ENCODE measurements at places on chromosomes 2 and 18. TPM values are rescaled to one million over a fixed set of nuclear protein-coding genes. Genes with fewer than 3 reads are reported as not detected.
A peak's percentile ranks its signal among the peaks of the same experiment; 100 is the strongest.

GRCh38 chr2:184646177-184646576 lies 47.8 kb downstream of the ZNF804A start:
- no peak for DNase-seq

DNA sequence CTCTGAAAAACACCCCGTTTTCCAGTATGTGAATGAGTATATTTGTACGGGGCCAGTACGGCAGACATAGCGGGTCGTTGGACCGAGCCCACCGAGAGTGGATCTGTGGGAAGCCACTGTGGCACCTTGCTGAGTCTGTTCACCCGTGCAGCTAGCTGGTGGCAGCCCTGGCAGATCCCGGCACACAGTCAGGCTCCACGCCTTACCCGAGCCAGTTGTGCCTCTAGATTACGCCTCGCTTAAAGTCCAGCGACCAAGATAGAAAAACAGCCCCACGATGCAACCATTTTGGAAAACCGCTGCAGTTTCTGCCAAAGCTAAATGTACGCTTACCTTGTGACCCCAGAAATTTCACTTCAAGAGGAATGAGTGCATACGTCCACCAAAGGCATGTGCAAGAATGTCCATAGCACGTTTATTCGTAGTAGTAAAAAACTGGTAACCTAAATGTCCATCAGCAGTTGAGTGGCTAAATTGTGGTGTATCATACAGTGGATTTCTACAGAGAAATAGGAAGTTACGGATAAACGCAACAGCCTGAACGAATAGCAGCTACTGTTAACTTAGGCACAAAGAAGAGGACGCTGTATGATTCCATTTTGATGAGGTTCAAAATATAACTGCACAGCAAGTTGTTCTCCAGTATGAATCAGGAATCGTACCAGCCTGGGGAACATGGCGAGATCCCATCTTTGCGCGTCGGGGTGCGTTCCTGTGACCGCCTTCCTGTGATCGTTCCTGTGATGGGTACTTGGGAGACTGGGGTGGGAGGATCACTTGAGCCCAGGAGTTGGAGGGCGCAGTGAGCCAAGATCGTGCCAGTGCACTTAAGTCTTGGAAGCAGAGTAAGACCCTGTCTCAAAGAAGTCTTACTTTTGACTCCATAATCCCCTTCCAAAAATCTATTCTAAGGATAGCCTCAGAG lies 688 bp upstream of the WDR33 start:
- peak; percentile 55 for DNase-seq

GRCh38 chr2:142974288-142975024 lies 97.0 kb downstream of the KYNU start:
- DNase-seq: no peak

- no peak for DNase-seq
Observed at GRCh38 chr2:106085181-106085940, 108.7 kb downstream of the UXS1 start.

DNA sequence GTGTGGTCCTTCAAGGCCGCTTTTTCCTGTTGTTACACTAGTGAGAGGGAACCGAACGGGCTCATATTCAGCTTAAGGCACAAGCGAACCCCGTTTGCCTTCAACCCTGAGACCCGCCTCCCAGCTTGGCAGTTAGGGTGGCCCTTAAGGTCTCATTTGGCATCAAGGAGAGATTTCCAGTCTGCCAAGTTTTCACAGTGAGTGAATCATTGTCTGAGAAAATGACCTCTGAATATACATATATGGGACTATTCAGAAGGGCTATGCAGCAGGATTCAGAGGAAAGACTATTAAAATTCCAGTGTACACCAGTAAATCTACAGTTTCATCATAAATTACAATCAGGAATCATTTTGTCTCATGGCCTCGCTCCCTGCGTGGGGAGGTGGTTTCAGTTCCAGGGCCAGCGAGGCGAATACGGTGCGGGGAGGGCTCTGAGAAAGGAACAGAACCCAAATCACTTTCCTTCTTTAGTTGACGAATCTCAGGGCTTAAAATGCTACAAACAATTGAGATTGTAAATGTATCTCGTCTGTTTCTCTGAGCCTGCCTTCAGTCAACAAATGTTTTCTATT lies 231.4 kb downstream of the FAM210A start:
- DNase-seq: peak; percentile 51

DNA sequence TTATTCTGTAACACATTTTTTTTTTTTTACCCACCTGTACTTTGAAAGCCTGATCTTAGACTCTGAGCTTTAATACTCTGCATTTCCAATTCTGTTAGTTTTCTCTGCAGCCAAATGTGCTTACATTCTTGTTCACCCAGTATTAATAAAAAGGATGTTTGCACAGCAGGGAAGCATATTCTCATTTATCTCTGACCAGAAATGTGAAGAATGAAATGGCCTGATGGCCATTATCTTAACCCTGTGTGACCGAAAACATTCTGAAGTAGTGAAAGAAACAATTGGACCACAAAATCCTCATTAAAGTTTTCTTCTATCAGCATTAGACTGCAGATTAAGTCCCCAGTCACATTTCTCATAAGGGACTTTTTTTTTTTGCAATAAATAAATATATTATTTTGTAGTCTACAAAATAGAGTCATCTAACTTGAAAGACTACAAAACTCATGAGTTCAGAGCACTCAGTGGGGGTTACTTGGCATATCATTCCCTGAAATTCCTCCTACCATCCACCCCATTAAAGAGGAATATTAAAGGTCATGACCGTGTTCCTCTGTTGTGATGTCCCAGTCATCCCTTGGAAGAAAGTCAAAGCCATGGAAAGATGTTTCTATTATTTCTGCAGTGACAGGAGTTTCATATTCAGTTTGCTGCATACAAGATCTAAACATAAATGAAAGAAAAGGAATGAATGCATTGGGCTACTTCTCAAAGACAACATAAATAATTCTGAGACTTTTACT lies 364.4 kb downstream of the RND3 start:
- DNase-seq: no peak

DNA sequence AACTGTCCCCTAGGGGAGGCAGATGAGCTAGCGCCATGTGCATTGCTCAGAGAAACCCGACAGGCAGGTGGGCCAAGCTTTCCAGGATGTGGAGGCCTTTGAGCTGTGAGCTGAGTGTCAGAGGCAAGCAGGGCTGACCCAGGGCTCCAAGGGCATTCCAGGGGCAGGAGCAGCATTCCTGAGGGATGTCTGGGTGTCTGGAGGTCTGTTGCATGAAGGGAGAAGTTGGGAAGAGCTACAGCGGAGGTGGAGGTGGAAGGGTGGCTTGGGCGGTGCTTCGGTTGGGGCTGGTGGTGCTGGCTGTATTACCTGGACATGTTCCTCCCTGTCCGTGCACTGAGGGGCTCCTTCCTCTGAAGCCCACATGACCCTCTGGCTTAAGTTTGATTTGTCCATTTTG lies 102.8 kb downstream of the RNF144A start:
- no peak for DNase-seq

DNA sequence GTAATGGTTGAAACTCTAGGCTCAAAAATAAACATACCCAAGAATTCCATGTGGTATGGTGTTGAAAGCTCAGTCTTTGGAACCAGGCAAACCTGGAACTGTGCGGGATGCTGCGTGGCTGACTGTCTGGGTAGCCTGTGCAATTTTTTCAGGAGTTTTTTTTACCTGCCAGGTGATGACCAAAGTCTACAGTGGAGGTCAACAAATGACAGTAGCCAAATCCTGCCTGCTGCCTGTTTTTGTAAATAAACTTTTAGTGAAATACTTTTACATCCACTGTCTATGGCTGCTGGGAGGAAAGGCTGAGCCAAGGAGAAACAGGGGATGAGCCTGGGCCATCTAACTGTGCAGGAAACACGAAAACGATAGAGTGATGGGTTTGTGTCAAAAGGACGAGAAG lies 240.6 kb downstream of the PIEZO2 start:
- DNase-seq: no peak

DNA sequence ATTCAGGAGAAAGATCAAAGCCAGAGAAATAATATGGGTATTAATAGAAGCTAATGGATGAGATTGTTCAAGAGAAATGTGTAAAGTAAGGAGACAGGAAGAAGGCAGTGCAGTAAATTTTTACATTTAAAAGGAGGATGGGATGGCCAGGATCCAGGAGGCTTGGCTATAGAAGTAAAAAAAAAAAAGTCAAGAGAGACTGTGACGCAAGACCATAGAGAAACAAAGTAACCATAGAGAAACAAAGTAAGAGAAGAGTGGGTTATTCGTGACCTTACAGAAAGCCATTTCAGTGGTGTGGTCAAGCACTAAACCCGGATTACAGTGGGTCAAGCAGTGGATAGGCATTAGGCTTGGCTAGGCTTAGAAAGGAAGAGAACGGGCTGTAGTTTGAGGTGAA lies 10.5 kb upstream of the FAM171B start:
- DNase-seq: no peak

DNA sequence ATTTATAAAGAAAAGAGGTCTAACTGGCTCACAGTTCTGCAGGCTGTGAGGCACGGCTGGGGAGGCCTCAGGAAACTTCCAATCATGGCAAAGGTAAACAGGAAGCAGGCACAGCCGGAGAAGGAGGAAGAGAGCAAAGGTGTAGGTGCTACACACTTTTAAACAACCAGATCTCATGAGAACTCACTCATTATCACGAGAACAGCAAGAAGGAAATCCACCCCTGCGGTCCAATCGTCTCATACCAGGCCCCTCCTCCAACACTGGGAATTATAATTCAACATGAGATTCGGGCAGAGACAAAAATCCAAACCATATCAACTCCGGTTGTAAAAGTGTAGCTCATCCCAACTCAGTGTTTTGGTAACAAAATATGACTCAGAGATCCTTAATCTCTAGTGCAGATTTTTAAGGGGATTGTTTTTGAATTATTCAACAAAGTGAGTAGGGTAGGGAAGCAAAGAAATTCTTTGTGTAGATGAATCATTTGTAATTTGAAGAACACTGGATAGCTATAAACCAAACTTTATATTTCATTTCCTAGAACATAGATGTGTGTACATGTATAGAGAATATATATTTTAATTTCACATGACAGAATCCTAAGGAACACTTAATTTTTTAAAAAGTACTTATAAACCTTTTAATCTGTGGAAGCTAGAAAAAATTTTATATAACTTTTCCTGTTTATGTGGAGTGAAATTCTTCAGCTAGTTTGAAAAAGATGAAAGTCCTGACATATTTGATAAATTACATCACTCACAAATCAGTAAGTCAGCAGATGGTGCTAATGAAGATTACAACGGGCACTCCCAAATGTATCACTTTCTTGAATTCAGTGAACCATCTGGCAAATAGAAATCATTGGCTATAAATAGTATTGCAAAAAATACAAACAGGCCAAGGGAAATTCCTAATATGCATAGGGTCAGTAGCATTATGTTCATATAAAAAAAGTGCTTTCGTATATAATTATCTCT lies 130.1 kb downstream of the OLA1 start:
- no peak for DNase-seq

GRCh38 chr2:55112229-55113031 lies 62.2 kb upstream of the RTN4 start:
- no peak for DNase-seq

Gene ZNF396
- 1.7 TPM for total RNA-seq

Gene FIGN
- total RNA-seq: 10.3 TPM

Gene INPP5D
- total RNA-seq: 28.8 TPM

Gene TRIM43
- total RNA-seq: not detected

Gene GRB14
- total RNA-seq: 21.7 TPM

Gene PLCD4
- 1.0 TPM for total RNA-seq

Gene TIGD1
- total RNA-seq: 2.2 TPM
